Islet precursor cell (in vitro differentiated cells): ENCODE measurements at places on chromosomes 4 and X.

GRCh38 chr4:53349091-53349491 is 16.8 kb downstream of the SCFD2 start:
- DNase-seq = no peak

DNA sequence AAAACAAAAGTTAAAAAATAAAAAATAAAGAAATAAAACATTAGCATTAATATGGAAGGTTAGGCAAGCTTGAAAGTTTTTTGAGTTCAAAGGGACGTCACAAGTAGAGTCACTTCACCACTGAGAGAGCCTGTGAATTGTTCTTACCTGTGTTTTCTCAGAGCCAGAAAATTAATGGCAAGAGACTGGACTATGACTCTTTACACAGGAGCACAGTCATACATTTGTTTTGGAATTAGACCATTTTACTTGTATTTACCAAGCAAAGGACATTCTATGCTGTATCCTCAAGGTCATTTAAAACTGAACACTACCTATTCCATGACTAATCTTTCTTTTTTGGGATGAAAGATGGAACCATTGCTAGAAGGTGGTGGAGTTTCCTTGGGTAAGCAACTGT is 346.1 kb downstream of the FAM47B start:
- DNase-seq = no peak

- DNase-seq = no peak
These were observed 282.1 kb downstream of the BCOR start for GRCh38 chrX:39815631-39816030.

DNA sequence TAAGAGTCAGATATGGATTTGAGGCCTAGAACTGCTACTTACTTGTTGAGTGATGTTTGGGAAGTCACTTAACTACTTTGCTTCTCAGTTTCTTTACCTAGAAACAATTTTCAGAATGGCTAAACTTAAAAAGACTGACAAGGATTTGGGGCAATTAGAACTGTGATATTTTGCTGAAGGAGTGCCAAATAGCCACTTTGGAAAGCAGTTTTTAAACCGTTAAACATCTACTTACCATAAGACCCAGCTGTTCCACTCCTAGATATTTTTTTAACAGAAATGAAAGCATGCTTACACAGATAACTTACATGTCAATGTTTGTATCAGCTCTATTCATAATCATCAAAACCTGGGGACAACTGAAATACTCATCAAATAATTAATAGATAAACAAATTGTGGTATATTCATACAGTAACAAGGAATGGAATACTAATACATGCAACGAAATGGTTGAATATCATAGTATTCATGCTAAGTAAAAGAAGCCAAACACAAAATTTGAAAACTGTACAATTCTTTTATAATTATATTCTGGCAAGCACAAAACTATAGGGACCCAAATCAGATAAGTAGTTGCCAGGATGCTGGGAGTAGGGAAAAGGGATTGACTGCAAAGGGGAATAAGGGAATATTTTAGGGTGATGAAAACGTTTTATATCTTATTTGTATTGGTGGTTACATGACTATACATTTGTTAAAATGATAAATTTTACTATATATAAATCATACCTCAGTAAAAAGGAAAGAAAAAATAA is 24.0 kb downstream of the RPA4 start:
- DNase-seq = no peak

- no peak for DNase-seq
These were observed 37.8 kb downstream of the SH3KBP1 start for GRCh38 chrX:19849464-19850080.

GRCh38 chr4:140090215-140090731 is 63.7 kb downstream of the MAML3 start:
- peak; percentile 75 for DNase-seq

DNA sequence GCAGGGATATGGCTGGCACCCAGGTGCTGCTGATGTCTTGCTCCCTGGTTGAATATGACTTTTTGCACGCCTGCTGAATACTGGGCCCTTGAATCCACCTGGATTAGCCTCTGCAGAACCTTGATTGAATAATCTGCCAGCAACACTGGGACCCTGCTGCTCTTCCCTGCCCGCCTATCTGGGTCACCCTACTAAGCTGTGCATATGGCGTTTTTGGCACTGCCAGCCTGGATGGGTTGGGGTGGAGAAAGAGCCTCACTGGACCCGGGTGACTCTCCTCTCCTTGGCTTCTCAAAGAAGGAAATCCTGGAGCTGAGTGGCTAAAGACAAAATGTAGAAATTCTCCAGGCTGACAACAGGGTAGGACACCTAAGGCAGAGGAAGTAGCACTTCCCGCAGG is 100.0 kb downstream of the MAOA start:
- DNase-seq = no peak

- peak; percentile 60 for DNase-seq
These were observed 16.3 kb upstream of the DRD5 start for GRCh38 chr4:9765091-9765490.

- no peak for DNase-seq
These were observed 54.1 kb upstream of the VEGFD start for GRCh38 chrX:15438332-15438731.

DNA sequence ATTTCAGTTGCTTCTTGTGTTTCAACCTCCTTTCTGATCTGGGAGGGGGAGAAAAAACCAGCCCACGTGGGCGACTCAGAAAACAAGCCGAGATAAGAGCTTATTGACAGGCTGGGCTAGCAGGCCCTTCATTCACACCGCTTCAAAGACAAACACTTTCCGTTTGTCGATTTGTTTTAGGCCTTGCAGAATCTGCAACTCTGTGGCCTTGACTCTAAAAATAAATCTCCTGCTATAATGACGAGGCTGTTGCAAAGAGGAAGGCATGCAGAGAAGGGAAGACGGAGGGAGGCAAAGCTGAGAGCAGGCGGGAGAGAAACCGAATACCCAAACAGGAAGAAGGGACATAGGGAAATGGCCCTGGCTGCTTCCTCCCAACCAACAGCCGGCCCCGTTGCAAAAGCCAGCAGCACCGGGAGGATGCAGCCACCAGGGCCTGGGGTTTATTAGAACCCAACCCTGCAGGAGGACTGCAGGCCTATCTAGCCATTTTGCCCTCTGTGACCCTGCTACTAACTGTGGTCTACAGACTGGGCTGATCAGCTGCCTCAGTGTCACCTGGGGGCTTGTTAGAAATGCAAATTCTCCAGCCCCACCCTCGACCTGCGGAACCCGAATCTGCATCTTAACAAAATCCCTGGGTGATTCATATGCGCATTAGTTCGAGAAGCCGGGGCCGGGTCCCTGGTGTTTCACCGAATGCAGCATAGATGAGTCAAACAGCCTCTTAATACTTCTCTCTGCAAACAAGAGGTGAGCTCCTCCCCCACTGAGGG is 325.5 kb downstream of the BCOR start:
- DNase-seq = peak; percentile 90

DNA sequence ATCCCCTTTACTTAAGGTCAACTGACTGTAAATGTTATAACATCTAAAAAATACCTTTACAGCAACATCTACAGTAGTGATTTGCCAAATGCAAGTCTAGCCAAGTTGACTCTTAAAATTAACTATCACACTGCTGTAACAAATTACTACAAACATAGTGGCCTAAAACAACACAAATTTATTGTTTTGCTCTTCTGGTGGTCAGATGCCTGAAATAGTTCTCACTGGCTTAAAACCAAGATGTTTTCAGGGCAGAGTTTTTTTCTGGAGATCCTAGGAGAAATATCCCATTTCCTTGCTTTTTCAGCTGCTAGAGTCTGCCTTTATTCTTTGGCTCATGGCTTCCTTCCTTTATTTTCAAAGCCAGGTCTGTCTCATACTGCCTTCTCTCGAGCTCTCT is 120.5 kb downstream of the ADGRL3 start:
- DNase-seq = no peak

DNA sequence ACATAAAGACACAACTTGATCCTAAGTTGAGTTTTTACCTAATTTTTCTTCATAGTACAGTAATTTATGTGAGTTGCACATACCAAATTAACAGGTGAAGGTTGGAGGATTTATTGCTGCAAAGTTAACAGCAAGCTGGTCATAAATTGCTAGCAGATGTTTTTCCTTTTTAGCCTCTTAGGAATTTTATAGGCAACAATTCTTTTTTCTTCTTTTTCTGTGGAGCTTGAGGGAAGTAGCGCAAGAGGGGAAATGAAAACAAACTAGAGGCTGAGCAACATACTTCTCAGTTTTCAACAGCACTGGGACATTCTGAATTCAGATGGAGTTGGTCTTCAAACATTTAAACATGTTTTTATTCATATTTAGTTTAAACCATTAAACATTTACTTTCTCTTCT is 63.7 kb upstream of the TLR2 start:
- DNase-seq = no peak

GRCh38 chr4:23097251-23097650 is 404.5 kb downstream of the GBA3 start:
- DNase-seq = no peak

GRCh38 chr4:83810428-83810827 is 274.5 kb downstream of the GPAT3 start:
- no peak for DNase-seq

DNA sequence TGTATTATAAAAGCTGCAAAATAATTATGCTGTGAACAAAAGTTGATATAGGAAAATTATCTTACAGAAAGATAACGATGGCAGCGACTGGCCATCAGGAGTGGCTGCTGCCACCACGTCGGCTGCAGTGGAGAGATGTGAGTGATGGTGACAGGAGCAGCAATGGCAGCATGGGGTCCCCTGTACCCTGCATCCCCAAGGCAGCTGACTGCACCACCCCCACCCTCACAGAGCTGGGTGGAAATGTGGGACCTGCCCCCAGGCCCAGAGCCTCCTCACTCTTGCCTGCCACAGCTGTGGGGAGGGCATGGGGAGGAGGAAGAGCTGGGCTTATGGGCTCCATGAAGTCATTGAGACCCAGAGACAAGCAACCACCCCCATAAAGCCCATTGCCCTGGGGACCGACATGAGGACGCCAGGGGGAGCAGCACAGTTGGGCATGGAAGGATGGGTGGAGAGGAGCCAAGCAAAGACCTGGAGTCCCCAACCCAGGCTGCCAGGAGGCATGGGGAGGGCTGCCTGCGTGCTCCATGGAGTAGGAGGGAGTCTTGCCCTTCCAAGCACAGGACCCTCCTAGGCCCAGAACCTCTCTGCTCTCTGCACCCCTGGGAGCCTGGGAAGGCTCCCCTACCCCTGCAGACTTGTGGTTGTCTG is 1090.5 kb downstream of the PCDH18 start:
- no peak for DNase-seq

DNA sequence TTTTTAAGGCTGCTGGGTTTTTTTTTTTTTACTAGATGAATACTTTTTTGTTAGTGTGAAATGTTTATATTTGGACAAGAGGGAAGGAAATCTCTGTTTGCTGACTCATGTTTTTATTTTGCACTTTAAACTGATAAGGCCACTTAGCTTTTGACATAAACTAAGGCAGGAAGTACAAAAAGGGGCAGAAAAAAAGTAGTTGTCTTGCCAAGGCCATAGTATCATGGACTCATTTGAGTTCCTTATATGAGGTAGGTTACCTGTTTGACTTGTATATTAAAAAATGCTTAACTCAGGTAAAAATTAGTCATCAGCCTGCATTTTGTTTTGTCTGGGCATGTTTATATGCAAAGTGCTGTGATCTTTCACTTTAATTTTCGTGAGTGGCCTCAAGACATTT is 26.0 kb downstream of the SMAD1 start:
- no peak for DNase-seq

DNA sequence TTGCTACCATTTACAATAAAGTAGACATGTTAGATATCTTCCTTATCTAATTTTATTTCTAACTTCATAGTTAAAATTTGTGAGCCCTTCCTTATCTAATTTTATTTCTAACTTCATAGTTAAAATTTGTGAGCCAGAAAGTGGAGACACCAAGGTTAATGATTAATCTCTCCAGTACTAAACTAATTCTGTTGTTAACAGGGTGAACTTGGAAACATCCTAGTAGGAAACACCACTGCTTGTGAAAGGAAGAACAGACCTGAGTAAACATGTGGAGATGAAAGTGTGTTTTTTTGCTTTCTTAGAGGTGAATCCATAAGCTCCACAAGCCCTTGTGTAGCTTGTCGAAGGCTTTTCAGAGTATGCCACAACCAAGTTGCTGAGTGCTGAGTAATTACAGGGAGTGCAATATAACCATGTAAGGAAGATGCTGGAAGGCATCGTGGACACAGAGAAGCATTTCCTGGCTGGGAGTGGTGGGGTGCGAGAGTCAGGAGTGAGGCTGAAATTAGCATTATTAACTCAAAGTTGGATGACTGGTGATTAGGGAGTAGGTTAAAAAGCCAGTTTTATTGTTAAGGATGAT is 118.6 kb upstream of the NEIL3 start:
- peak; percentile 61 for DNase-seq

DNA sequence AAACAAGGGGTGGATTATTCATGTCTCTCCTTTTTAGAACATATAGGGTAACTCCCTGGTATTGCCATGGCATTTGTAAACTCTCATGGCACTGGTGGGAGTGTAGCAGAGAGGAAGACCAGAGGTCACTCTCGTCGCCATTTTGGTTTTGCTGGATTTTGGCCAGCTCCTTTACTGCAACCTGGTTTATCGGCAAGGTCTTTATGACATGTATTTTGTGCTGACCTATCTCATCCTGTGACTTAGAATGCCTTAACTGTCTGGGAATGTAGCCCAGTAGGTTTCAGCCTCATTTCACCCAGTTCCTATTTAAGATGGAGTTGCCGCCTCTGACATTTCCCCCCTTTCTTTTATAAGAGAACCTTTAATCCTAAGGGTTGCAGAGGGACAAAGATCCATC is 45.8 kb downstream of the MGST2 start:
- no peak for DNase-seq

- DNase-seq = no peak
These were observed 14.4 kb upstream of the FAM9A start for GRCh38 chrX:8815460-8816065.

DNA sequence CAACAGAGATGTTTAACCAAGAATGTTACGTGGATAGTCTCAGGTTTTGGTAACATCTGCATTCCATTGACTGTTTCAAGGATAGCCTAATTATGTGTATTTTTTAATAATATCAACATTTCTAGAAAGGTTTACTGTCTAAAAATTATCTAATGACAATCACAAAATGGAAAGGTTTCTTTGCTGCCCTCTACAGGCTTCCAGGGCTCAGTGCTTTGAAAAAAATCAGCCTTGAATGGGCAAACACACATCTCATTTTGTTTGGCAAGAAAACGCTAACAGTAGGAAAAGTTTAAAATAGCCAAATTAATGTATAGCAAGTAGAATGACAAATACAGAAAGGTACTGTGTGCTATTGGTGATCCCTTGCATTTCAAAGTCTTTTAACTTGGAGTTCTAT is 223.4 kb upstream of the PRPS2 start:
- no peak for DNase-seq

GRCh38 chr4:7429069-7429416 is 5.7 kb downstream of the PSAPL1 start:
- DNase-seq = peak; percentile 45

GRCh38 chr4:132383571-132384199 is 765.4 kb upstream of the PCDH10 start:
- no peak for DNase-seq

DNA sequence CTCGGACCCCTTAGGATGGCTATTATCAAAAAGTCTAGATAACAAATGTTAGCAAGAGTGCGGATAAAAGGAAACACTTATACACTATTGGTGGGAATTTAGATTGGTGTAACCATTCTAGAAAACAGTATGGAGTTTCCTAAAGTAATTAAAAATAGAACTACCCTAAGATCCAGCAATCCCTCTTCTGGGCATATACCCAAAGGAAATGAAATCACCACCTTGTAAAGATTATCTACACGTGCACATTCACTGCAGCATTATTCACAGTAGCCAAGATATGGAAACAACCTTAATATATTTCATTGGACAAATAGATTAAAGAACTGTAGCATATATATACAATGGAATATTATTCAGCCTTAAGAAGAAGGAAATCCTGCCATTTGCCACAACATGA is 462.4 kb downstream of the IQCM start:
- DNase-seq = no peak
